ENCODE measurements at places on chromosomes 12 and 14.

DNA sequence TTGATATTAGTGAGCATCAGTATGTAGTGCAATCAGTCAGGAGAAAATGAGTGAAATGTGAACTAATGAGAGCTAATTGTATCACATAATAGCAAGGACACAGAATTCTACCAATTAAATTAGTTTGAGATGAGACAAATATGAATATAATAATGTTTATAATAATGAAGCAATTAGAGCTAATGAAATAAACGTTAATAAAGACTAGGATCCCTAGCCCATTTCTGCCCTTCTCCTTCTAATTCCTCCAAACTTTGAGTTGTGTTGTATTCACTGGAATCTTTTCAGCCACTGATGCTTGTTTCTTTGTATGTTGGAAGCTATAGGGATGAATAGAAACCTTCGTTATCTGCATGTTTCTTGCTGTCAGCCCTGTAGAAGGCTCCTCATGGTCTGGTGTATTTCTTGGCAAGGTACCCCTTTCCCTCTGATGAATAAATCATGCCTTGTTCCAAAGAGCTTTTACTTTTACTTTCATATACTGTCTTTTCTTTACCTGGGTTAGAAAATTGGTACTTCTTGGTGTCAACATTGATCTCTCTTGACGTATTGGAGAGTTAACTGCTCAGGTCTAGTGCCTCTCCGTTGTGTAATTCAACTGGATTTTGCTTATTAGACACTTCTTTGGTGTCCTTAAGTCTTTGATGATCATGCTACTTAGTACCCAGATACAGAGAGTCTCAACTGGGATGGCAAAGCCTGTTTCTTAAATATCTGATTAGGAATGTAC is 154.8 kb downstream of the PTCSC3 start:
- no peak for DNase-seq

DNA sequence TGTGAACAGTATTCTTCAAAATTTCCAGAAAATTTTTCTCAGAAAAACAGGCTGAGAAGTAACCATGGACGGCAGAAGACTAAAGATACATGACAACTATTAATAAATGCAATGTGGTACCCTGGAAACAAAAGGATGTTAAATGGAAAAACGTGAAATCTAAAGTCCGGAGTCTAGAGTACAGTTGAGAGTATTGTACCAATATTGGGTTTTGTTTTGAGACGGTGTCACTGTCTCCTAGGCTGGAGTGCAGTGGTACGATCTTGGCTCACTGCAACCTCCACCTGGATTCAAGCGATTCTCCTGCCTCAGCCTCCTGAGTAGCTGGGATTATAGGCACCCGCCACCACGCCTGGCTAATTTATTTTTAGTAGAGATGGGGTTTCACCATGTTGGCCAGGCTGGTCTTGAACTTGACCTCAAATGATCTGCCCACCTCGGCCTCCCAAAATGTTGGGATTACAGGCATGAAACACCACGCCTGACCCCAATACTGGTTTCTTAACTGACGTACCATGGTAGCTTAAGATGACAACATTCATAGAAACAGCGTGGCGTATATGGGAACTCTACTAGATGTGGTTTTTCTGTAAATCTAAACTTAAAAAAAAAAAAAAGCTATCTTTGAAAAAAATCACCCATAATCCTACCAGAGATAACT is 16.8 kb upstream of the TDG start:
- DNase-seq = no peak

GRCh38 chr12:89320735-89321134 is 31.6 kb downstream of the DUSP6 start:
- DNase-seq = no peak

- no peak for DNase-seq
These were observed 2.9 kb downstream of the DUSP16 start for GRCh38 chr12:12559719-12560296.

- peak; percentile 44 for DNase-seq
These were observed 68.0 kb downstream of the CCDC88C start for GRCh38 chr14:91349481-91350074.

GRCh38 chr14:20343092-20343861 is at the start of gene PARP2:
TSS of gene PARP2 (plus strand) at chr14:20343635. CDS start at chr14:20343642, 7 bp downstream.
- peak; percentile 81 for DNase-seq

DNA sequence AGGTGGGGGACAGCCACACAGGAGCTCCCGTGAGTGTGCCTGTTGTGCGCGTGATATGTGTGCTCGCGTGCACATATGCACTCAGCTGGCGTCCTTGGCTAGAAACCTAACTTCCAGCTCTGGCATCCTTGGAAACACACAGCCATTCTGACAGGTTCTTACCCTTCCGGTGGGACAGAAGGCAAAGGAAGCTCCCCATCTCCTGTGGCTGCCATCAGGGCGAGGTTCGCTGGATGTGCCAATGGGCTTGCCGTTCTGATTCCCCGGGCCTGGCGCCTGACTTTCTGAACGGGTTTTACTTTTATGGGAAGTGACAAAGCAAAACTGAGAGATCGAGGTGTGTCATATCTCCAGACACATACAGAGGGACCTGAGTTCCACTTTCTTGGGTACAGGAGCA is 124.7 kb downstream of the PAPOLA start:
- no peak for DNase-seq

GRCh38 chr12:111840807-111841206 is 1.2 kb upstream of the MAPKAPK5 start:
- DNase-seq = no peak

GRCh38 chr12:58159941-58160340 is 218.6 kb downstream of the ATP23 start:
- no peak for DNase-seq

- DNase-seq = no peak
These were observed 182.4 kb downstream of the DICER1 start for GRCh38 chr14:94974893-94975292.

DNA sequence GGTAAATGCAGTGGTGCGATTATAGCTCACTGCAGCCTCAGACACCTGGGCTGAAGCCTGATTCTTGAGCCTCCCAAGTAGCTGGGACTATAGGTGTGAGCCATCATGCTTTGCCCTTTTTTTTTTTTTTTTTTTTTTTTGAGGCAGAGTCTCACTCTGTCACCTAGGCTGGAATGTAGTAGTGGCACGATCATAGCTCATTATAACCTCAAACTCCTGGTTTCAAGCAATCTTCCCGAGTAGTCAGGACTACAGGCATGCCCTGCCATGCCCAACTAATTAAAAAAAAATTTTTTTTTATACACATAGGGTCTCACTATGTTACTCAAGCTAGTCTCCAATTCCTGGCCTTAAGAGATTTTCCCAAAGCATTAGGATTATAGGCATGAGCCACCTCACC is 6.9 kb downstream of the ATP2A2 start:
- no peak for DNase-seq

DNA sequence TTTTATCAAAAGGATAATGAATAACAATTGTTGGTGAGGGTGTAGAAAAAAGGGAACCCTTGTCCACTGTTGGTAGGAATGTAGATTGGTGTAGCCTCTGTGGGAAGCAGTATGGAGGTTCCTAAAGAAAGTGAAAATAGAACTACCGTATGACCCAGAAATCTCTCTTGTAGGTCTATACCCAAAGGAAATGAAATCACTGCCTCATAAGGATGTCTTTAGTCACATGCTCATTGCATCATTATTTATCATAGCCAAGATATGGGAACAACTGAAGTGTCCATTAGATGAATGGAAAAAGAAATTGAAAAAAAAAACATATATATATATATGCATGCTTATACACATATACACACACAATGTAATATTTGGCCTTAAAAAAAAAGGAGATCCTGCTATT is 158.8 kb upstream of the NPAS3 start:
- DNase-seq = no peak

GRCh38 chr14:64266239-64266638 is 27.9 kb downstream of the ESR2 start:
- no peak for DNase-seq

DNA sequence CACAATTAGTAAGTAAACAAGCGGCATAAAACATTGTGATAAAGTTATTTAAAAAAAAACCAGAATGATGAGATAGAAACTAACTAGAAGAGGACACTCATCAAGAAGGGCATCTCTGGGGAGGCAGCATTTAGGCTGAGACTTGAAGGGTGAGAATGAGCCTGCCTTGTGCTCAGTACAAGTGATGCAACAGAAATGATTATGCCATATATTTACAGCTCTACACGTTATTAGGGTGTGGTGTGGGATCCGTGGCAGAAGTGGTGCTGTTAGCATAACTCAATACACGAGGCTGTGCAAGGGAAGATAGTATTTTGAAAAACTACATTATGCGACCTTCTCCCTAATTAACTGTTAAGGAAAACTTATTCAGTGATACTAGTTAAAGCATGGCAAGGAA is 178.5 kb upstream of the ATF7IP start:
- DNase-seq = no peak

DNA sequence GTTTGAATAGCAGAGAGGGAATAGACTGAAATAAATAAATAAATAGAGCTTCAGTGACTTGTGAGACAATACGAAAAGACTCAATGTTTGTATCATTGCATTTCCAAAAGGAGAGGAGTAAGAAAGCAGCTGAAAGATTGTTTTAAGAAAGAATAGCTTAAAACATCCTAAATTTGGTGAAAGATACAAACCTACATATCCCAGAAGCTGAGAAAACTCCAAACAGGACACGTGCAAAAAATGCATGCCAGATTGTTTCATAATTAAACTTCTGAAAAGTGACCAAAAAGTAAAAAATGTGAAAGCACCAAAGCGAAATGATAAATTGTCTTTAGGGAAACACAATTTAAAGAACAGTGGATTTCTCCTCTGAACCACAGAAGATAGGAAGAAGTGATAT is 711.0 kb downstream of the AACS start:
- no peak for DNase-seq

DNA sequence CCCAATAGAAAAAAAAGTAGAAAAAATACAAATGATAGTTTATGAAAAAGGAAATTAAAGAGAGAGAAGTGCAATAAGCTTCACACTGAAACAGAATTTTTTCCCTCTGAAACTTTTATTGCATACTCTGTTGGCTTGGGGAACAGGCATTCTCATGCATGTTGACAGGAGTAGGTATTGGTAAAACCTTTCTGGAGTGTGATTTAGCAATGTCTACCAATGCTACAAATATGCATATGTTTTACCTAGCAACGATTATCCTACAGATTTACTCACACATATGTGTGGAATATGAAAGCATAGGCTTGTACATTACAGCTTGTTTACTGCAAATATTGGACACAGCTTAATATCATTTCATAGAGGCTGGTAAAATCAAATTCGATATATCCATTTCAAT is 125.7 kb upstream of the MYF6 start:
- DNase-seq = no peak

GRCh38 chr14:52900731-52901130 is 50.1 kb downstream of the FERMT2 start:
- no peak for DNase-seq

GRCh38 chr14:103188810-103189480 is 65.7 kb downstream of the TNFAIP2 start:
- peak; percentile 4 for DNase-seq

- DNase-seq = no peak
These were observed 28.2 kb downstream of the GALNT16 start for GRCh38 chr14:69288011-69288771.

DNA sequence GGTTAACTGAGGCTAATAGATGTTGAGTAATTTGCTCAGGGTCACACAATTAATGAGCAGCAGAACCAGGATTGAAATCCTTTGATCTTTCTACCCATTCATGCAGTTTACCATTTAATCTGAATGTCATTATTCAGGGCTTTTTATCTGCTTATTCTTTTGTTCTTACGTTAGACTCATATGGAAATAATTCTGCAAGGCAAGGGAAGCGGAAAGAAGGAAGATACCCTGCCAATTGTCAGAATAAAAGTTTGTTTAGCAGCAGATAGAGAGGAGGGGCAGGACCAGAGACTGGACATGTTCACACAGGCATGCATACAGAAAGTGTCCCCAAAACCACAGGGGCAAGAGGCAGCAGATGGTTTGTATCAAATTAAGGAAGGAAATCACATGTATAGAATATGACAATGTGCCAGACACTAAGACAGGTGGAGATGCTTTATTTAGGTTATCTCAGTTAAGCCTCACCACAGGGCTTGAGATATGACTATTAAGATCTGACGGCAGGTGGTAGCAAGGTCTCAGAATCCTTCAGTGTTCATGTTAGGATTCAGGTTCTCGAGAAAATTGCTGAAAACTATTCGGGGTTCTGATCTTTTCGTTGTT is 29.8 kb downstream of the BRMS1L start:
- no peak for DNase-seq

GRCh38 chr12:100265732-100266584 is 921 bp downstream of the DEPDC4 start:
- no peak for DNase-seq

DNA sequence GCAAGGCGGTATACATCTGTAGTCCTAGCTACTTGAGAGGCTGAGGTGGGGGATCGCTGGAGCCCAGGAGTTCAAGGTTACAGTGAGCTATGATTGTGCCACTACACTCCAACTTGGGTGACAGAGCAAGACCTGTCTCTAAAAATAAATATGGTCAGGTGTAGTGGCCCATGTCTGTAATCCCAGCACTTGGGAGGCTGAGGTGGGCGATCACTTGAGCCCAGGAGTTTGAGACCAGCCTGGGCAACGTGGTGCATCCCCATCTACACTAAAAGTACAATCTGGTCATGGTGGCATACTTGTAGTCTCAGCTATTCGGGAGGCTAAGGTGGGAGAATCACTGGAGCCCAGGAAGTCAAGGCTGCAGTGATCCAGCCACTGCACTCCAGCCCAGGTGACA is 40.6 kb downstream of the HECTD1 start:
- no peak for DNase-seq

GRCh38 chr14:104131968-104132732 is 6.2 kb upstream of the KIF26A start:
- no peak for DNase-seq

- DNase-seq = no peak
These were observed 38.0 kb upstream of the ESRRB start for GRCh38 chr14:76337635-76338545.

DNA sequence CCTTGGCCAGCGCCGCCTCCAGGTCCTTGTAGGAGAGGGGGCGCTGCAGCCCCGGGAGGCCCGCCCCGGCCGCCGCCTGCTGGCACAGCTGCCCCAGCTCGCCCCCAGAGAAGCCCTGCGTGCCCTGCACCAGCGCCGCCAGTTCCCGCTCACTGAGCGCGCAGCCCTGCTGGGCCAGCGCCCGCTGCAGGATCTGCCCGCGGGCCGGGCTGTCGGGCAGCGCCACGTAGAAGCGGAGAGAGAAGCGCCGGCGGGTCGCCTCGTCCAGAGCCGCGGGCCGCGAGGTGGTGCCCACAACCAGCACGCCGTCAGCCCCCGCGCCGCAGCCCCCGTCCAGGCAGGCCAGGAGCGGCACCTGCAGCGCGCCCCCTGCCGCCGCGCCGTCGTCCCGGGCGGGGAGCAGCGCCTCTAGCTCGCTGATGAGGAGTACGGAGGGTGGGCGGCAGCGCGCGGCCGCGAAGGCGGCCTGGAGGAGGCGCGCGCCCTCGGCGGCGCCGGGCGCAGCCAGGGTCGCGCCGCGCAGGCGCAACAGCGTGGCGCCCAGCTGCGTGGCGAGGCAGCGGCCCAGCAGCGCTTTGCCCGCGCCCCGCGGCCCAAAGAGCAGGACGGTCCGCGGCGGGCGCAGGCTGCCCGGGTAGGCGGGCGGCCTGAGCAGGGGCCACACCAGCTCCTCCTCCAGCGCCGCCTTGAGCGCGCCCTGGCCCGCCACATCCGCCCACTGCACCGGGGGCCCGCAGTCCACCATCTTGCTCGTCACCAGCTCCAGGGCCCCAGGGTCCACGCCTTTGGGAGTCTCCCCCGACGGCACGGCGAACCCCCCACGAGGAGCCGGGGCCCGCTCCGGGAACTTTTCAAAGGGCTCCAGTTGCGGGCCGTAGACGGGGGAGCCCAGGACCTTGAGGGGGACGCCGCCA is 27.7 kb downstream of the FIGNL2 start:
- DNase-seq = peak; percentile 71
